Fibroblast of villous mesenchyme (primary cell): ENCODE measurements at places on chromosomes 5 and 9. TPM values are rescaled to one million over a fixed set of nuclear protein-coding genes. Genes with fewer than 3 reads are reported as not detected.

GMCL2 gene
- total RNA-seq = not detected in 2 replicates

CDO1 gene
- total RNA-seq = 0.32 and 2.6 TPM in 2 replicates

EIF4E1B gene
- total RNA-seq = not detected in 2 replicates

CWC27 gene
- 13.2 and 16.0 TPM in 2 replicates for total RNA-seq

PCDHGC4 gene
- 2.6 and 2.9 TPM in 2 replicates for total RNA-seq

RANBP3L gene
- 0.32 and 1.3 TPM in 2 replicates for total RNA-seq

GTF3C4 gene
- 18.4 and 22.9 TPM in 2 replicates for total RNA-seq

HTR1A gene
- not detected in 2 replicates for total RNA-seq
